ENCODE measurements at places on chromosomes 12 and 14.

DNA sequence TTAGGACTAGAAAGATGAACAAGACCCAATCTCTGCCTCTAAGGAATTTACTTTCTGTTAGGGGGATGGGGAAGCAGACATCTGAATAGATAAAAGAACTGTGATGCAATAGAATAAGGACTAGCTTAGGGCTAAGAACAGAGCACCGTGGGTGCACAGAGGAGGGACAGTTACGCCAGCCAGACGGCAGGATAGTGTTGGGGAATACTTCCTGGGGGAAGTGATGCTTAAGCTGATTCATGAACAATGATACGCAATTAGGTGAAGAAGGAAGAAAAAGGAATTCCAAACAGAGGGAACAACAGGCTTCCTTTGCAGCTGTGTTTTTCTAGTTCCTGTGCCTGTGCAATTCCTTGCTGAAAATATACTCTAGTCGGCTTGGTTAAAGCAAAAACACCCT, 501.1 kb downstream of the APAF1 start:
- DNase-seq: no peak

GRCh38 chr12:75634244-75635222, 123.1 kb upstream of the KRR1 start:
- DNase-seq: no peak

DNA sequence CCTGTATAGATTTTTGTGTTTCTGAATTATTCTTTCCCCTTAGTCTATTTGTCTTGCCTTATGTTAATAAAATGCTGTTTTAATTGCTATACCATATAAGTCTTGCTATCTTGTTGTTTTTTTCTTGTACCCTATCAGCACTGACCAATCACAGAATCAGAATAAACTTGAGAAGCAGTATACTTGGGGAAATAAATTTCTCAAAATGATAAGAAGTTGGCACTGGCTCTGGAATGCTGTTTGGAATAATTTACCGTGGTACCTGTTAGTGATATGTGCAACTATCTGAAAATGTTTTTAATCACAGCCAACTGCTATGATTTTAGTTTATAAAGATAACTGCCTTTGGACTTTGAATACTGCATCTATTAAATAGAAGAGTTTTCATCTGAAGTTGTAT, 37.9 kb upstream of the EPS8 start:
- DNase-seq: no peak

GRCh38 chr12:608413-608812, 54.8 kb downstream of the NINJ2 start:
- no peak for DNase-seq

DNA sequence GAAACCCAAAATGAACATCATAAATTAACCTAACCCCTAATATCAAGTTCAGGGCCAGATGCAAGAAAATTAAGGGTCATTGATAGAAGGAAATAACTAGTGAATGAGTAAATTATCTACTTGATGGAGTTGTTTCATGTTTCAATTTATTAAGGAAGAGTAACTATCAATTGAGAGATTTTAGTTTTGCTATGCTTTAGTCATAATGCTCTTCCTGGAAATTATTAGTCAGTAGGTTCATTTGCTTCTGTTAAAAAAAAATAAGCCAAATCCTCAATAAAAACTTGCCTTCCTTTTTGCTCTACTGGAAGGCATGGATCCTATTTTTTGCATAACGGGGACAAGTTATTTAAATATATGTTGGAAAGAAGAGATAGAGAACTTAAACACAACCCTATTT, 59.0 kb upstream of the HIF1A start:
- no peak for DNase-seq

- peak; percentile 88 for DNase-seq
Measured at GRCh38 chr12:110371408-110372055, 32.0 kb downstream of the ANAPC7 start.

GRCh38 chr12:21568115-21568514, 36.5 kb downstream of the GYS2 start:
- no peak for DNase-seq

GRCh38 chr12:114266536-114266935, 139.4 kb downstream of the TBX5 start:
- DNase-seq: no peak

GRCh38 chr12:121128908-121129810, 3.5 kb upstream of the P2RX7 start:
- DNase-seq: no peak

DNA sequence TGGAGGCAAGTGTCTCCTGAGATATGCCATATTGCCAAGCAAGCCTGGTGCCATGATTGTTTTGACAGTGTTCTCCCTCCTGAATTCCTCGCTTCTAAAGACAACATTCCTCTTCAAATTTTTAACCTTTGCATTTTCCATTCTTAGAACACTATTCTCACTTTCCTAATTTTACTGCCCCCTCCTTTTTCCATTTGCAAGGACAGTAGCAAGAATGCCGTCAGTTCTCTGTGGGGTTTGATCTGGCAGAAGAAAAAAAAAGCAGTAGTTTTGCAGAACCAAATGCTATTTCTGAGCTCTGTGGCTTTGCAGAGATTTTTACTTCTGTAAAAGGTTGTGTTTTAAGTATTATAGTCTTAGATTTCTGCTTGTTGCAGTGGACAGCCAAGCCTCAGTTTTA, 295.2 kb downstream of the NUAK1 start:
- no peak for DNase-seq

Measured in NCI-H345 (cell line).